Subcutaneous preadipocyte (primary cell): ENCODE measurements at places on chromosomes 6 and 20. TPM values are rescaled to one million over a fixed set of nuclear protein-coding genes. Genes with fewer than 3 reads are reported as not detected.

BPIFB4 gene
- not detected in 2 replicates for total RNA-seq

WFDC10B gene
- not detected in 2 replicates for total RNA-seq

NKX2-2 gene
- total RNA-seq = 0.20 TPM in 1 of 2 replicates, not detected in the other

BPIFB3 gene
- total RNA-seq = not detected in 2 replicates

SLC22A3 gene
- 0.37 and 0.59 TPM in 2 replicates for total RNA-seq

GPLD1 gene
- total RNA-seq = under 0.01 and 0.73 TPM in 2 replicates

TRERF1 gene
- total RNA-seq = 6.6 and 10.0 TPM in 2 replicates
